ENCODE measurements at places on chromosomes 5 and 9.

GRCh38 chr5:37249815-37250164 lies 614 bp upstream of the CPLANE1 start:
- DNase-seq, result no peak

DNA sequence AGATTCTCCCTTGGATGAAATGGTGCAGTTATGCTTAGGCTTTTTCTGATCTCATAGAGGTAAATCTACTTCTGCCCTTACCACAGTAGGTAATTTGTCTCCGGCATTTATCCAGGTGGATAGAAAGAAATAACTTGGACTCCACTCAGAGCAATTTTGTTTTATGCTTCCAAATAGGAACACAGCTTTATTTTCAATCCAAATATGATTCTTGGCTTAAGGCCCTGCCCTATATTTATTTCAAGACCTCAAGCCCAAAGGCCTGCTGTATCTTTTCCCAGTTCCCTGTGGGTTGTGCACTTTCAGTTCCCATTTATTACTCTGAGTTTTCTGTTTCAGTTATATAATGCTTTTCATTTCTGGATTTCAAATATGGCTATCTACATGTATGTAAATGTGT lies 274.2 kb upstream of the SMC2 start:
- DNase-seq, result no peak

- no peak for DNase-seq
Measured at GRCh38 chr9:93828331-93829097, 126.6 kb downstream of the BARX1 start.

- no peak for DNase-seq
Measured at GRCh38 chr5:84381502-84382362, 2.9 kb downstream of the EDIL3 start.

- DNase-seq, result peak; percentile 68
Measured at GRCh38 chr9:6080154-6080716, 64.8 kb upstream of the RANBP6 start.

DNA sequence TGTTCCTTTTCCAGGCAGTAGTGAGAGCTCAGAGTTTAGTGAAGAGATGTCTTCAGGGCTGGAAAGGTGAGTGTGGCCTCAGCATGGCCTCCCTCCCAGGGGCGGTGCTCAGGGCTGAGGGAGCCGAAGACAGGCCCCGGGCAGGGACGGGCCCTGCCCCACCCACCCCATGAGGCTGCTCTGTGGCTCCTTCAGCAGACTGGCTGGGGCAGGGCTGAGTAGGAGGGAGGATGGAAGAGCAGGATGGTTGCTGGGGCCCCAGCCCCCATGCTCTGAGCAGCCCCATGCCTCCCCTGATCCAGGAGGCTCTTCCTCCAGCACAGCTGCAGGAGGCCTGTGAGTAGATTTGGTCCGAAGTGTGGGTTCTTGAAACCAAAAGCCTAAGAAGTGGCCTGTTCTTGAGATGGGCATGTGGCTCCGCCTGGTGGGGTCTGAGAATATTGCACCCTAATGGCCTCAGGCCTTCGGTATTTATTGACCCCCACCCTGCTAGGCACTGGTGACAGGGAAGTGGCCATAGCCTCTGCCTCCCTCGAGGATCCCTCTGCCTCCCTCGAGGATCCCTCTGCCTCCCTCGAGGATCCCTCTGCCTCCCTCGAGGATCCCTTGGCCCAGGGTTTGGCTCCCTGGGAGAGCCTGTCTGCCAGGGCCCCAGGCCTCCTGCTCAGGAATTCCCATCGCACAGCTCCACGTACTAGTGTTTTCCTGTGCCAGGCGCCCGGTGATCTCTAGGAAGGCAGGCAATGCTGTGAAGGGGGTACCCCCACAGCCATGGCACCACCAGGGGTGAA lies 65.4 kb upstream of the GARNL3 start:
- DNase-seq, result peak; percentile 81

- no peak for DNase-seq
Measured at GRCh38 chr5:154308443-154309370, 118.2 kb downstream of the GALNT10 start.

DNA sequence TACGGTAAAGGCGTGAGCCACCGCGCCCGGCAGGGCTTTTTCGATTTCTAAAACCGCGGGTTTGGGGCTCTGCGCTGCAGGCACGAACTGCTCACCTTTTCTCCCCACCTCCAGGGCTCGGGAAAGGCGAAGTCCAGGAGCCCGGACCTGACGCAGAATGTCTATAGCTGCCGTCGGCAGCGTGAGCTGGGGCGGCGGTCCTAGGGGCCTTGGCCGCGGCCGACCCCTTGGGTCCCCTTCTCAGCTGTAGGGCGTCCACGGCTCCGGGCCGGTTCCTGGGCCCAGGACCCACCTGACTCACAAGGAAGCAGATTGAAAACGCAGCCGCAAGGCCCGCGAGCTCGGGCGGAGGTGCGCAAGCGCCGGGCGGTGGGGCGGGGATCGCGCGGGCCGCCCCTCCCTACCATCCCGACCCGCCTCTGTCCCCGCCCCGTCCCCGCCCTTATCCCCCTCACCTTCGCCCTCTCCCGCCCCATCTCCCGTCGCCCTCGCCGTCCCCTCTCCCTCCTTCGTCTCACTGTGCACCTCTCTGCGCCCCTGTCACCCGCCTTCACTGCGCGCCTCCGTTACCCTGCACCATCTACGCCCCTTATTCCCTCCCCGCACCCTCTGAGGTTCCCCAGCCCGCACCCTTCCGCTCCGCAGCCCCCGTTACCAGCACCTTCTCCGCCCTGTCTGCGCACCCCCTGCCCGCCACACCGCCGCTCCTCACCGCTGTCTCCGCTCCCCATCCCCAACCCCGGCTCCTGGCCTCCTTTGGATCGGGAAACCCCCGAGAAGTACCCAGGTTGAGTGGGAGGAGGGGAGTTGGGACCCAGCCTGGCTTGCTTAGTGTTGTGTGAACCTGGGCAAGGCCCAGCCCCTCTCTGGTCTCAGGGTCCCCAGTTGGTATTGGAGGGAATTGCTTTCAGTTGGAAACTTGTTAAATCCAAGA lies at the start of gene HDHD3:
Gene HDHD3 (minus strand): TSS at position 353 of the 934 bp plus-strand sequence. CDS start 2,632 bp downstream, outside the sequence.
- peak; percentile 75 for DNase-seq

DNA sequence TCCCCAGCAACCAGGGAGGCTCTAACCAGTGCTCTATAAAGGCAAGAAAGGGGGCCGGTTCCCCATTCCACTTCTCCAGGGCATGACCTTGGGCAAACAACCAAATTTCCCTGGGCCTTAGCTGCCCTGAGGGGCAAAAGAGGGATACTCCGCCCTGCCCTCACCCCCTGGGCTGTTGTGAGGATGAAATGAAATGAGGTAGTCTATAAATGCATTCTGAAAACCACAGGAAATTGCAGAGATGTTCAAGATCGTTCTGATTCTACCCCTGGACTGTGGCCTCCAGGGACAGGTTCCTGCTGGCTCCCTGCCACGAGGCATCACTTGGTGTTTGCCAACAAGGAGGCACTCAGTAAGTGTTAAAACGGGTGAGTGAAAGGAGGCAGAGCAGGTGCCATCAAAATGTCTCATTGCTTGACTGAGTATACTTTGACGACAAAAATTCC lies 5.7 kb downstream of the RAPGEF1 start:
- DNase-seq, result peak; percentile 56

- no peak for DNase-seq
Measured at GRCh38 chr9:89842267-89842768, 237.5 kb downstream of the GADD45G start.

- no peak for DNase-seq
Measured at GRCh38 chr5:58872670-58873273, 289.9 kb downstream of the RAB3C start.

- DNase-seq, result no peak
Measured at GRCh38 chr5:82986404-82986803, 90.8 kb downstream of the TMEM167A start.

- DNase-seq, result no peak
Measured at GRCh38 chr9:133734590-133735414, 3.4 kb downstream of the SARDH start.

All from activated naive CD8-positive, alpha-beta T cell treated with anti-CD3 and anti-CD28 coated beads, Interleukin-2, amount 50 U/mL, for 24 hours (primary cell).